ENCODE measurements at places on chromosomes 2 and 18.

- no peak for DNase-seq
These were observed 19.7 kb upstream of the RNF125 start for GRCh38 chr18:31998880-31999412.

DNA sequence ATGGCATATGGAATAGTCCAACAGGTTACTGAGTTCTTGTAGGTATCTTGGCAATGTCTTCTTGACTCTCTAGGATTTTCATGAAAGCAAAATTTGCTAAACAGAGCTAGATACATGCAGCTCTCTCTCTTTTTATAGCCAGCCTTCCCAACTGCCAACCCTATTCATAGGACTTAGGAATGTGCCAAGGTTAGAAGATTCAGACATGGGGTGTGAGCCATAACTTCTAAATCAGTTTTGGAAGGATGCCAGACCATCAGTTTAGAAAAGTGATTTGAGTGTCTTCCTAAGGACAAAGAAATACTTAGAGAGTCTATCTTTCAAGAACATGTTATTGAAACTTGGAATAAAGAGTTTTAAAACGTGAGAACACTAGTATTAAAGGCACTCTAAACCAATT lies 619.5 kb upstream of the FANCL start:
- DNase-seq = no peak

- no peak for DNase-seq
These were observed 74.8 kb upstream of the SLC66A3 start for GRCh38 chr2:11080253-11081115.

DNA sequence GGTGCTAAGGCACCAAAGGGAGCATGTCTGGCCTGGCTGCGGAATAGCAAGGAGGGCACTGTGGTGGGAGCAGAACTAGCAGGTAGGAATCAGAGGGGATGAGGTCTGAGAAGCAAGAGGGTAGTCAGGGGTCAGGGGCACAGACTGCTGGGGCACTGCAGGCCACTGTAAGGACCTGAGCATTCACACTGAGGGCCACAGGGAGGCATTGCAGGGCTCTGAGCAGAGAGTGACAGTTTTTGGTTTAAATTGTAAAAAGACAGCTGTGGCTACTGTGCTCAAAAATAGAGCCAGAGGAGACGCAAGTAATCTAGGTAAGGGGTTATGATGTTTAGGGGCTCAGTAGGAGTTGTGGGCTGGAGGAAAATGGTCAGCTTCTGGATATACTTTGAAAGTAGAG lies 41.5 kb downstream of the ARHGAP25 start:
- DNase-seq = no peak

DNA sequence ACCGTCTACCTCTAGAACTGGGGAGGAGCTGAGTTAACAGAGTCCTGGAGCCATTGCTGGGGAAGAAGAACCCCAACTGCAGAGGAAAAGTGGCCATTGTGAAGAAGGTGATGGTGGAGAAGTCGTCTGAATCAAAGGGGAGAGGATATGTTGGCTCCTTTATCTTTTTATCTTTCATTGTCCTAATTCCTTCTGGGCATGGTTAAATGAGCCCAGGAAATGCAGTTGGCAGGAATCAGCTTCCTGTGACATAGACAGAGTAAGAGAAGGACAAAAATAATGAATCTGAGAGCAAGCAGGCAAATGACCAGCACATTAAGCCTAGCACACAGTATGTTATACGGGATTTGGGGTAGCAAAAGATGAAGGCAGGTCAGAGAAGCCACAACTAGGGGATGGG lies 16.0 kb upstream of the ACTR3 start:
- DNase-seq = no peak

DNA sequence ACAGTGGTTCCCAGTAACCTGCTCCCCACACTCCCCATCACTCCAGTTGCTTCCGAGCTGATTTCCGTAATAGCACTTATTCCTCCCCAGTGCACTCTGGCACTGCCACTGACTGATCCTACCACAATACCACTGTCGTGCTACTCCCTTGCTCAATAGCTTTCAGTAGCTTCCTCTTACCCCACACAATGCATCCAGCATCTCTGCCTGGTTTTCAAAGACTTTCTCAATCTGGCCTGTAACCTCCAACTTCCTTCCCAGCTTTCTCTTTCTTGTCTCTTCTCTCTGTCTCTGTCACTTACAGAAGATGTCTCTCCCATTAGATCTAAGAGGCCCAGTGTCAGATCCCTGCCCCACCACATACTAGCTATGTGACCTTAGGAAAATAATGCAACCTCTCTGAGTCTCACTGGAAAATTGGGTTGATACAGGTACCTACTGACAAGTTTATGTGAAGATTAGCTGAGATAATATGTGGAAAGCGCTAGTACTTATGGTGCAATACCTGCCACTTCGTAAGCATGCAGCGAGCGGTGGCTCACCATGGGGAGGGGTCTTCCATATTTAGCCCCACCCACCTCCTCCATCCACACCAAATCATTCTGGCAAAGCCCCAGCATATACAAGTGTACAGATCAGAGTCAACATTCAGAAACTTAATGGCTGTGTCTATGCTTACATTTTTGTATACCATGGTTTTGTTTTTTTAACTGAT lies 36.7 kb downstream of the SFXN5 start:
- no peak for DNase-seq

DNA sequence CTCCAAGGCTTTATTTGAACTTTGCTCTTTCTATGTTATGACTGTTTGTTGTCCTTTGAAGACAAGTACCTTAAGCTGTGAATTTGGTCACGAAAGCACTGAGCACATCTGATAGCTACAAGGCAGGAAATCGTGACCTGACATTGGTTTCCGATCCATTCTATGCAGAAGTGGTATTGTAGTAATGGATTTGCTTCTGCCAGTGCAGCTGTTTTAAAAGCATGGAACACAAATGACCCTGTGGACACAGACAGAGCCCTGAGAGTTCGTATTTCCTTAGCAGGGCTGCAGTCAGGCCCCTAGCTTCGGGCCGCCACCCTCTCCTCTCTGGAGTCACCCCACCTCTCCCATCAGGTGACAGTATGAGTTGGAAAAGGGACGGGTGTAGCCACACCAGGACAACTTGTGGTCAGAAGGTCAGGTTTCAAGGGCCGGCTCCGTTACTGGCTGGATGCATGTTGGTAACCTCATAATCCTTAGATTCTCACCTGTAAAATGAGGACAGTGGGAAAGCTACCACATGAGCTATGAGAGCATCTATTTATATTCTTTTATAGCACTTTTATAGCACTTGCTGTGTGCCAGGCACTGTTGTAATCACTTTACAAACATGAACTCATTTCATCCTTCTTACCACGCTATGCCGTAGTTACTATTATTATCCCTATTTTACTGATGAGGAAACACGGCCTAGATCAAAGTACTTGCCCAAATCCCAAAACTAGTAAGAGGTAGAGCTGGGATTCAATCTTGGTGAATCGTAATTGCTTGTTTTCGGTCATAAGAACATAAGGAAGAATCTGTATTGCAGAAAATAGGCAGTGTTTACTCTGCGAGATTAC lies 70.2 kb downstream of the SPATS2L start:
- no peak for DNase-seq

DNA sequence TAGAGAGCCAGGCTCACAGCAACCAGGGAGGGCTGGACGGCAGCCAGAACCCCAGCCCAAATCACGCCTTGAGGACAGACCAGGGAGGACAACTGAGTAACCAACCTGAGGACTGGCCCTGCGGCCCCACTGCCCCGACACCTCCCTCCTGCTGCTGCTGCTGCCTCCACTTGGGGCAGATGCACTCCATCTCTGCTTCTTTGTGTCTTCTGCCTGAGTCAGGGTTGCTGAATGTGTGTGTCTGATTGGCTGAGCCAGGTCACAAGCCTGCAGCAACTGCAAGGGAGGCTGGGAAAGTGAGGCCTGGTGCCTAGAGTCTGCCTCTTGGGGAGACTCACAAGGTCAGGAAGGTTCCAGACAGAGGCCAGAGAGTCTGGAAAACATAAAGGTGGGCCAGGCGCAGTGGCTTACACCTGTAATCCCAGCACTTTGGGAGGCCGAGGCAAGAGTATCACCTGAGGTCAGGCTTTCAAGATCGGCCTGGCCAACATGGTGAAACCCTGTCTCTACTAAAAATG lies 83.4 kb downstream of the ZFP36L2 start:
- peak; percentile 64 for DNase-seq

- no peak for DNase-seq
These were observed 79.6 kb downstream of the OSBPL6 start for GRCh38 chr2:178273787-178274360.

DNA sequence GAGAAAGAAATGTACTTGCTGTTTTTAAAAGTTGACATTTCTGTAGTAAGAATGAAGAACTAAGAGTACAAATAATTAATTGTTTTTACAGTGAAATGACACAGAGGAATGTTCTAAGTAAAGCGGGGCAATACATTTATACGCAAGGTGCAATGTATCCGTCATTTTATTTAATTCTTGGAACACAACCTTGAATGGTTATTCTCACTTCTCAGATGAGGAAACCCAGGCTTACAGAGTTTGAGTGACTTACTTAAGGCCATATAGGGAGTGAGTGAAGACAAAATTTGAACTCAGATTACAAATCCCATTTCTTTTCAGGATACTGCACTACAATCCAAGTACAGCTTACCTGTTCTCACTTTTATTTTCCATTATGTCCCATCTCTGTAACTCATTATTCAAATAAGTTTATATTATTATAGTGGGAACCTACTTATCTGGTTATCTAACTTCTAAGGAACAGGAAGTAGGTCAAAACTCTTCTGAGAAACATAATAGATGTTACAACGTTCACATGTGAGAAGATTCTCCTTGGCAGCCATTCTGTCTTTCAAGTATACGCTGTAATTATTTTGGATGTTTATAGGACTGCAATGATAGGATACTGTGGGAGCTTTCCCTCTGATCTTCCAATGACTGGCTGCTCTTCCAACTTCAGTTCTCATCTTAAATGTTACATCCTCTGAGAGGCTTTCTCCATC lies 12.3 kb upstream of the STK17B start:
- no peak for DNase-seq

- no peak for DNase-seq
These were observed 224.4 kb upstream of the COPS8 start for GRCh38 chr2:236861196-236861875.

GRCh38 chr18:47953471-47953931 lies 23.0 kb upstream of the SMAD2 start:
- DNase-seq = peak; percentile 28

DNA sequence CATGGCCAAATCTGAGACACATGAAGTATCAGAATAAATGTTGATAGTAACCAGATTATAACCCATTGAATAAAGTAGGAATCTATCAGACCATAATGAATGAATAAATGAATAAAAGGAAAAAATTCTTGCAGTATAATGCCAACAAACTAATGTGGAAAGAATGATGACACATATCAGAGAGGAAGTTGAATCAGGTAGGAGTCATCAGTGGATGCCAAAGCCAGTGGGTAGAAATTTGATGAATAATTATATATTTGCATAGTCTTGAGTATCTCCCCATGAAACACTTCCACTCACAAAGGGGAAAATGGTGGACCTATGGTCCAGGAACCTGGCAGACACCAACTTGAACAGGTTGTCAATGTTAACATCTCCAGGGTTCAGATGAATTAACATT lies 68.6 kb downstream of the GALNT3 start:
- DNase-seq = no peak

DNA sequence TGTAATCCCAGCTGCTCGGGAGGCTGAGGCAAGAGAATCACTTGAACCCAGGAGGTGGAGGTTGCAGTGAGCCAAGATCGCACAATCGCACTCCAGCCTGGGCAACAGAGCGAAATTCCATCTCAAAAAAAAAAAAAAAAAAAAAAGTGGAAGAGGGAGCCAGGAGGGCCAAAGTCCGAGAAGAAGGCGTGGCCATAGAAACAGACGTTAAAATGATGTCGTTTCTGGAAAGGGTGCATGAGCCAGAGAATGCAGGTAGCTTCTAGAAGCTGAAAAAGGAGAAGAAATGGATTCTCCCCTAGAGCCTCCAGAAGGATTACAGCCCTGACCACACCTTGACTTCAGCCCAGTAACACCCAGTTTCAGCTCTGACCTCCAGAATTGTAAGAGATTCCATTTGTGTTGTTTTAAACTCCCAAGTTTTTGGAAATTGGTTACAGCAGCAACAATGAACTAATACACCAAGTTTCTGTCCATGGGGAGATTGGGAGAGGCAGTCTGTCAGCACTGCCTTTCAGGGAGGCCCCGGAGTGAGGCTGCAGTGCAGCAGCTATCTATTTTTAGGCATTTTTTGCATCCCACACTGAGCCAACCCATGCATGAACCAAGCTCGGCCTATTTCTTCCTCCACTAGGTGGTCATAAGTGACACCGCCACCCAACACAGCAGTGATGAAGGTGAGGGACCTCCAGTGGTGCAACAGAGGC lies 14.2 kb upstream of the TRAF3IP1 start:
- no peak for DNase-seq

- DNase-seq = no peak
These were observed 119.1 kb downstream of the BAZ2B start for GRCh38 chr2:159497256-159497655.

GRCh38 chr2:200472853-200473464 lies 36.9 kb downstream of the KCTD18 start:
- no peak for DNase-seq
